Left ventricle myocardium superior (tissue), 1 donor: ENCODE measurements at places on chromosomes 12 and 14. TPM values are rescaled to one million over a fixed set of nuclear protein-coding genes. Genes with fewer than 3 reads are reported as not detected.
A peak's percentile ranks its signal among the peaks of the same experiment; 100 is the strongest.

- DNase-seq: no peak
Observed at GRCh38 chr12:91958816-91959215, 186.8 kb downstream of the BTG1 start.

GRCh38 chr12:54032086-54032619 is 697 bp upstream of the HOXC5 start:
- DNase-seq: no peak

GRCh38 chr12:20404576-20405346 is 36.4 kb downstream of the PDE3A start:
- peak; percentile 39 for DNase-seq

Gene AQP2
- not detected for total RNA-seq

Gene ETFBKMT
- total RNA-seq: 7.9 TPM

DNA sequence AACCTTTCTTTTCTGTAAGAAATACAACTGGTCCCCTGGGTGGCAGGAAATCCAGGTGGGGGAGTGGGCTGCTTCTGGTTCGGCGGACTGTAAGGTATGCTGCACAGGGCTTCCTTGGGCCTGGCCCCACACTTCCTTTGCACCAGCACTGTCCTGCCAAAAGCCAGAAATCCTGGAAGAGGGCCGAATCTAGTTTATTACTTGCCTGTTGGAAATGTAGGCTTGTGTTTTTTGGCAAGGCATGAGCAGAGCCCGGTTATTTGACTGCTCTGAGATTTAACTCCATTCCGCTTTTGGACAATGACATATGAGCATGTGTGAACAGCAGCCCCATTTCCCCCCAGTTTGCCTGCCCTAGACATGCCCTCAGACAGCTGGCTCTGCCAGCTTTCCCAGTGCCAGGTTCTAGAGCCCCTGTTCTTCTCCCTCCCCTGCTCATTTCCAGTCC is 86.6 kb downstream of the BORCS5 start:
- DNase-seq: peak; percentile 57

Gene TTC6
- not detected for total RNA-seq

Gene PLA2G1B
- not detected for total RNA-seq

Gene SLC24A4
- 0.52 TPM for total RNA-seq

Gene IGFBP6
- total RNA-seq: 45.5 TPM

GRCh38 chr14:65137648-65138307 is 35.5 kb upstream of the MAX start:
- no peak for DNase-seq

Gene PTPRB
- 34.4 TPM for total RNA-seq

GRCh38 chr12:5051334-5051733 is 7.7 kb downstream of the KCNA5 start:
- no peak for DNase-seq

Gene TAS2R8
- not detected for total RNA-seq

DNA sequence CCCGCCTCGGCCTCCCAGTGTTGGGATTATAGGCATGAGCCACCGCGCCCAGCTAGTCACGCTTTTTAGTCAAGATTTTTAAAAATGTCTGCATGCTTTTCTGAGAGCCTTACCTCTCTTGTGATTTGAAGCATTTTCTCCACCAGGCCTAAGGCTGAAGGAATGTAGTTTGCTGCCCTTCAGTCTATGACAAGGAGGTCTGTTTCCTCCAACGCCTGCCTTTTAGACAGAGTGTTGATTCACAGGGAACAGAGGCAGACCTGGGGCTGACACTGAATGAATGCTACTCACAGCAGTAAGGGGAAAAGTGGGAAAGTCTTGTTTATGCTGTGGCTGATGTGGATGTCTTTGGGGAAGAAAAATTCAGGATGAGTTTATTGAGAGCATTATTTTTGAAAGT is 27.2 kb upstream of the MDM2 start:
- no peak for DNase-seq

- DNase-seq: no peak
Observed at GRCh38 chr12:10540776-10541205, 35.1 kb downstream of the EIF2S3B start.

DNA sequence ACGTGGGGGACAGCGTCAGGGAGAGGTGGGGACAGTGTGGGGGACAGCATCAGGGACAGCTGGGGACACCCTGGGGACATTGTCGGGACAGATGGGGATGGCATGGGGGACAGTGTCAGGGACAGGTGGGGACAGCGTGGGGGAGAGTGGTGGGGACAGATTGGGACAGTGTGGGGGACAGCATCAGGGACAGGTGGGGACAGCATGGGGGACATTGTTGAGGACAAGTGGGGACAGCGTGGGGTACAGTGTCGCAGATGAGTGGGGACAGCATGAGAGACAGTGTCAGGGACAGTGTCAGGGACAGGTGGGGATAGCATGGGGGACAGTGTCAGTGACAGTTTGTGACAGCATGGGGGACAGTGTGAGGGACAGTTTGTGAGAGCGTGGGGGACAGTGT is 240.9 kb downstream of the TMEM121 start:
- no peak for DNase-seq

DNA sequence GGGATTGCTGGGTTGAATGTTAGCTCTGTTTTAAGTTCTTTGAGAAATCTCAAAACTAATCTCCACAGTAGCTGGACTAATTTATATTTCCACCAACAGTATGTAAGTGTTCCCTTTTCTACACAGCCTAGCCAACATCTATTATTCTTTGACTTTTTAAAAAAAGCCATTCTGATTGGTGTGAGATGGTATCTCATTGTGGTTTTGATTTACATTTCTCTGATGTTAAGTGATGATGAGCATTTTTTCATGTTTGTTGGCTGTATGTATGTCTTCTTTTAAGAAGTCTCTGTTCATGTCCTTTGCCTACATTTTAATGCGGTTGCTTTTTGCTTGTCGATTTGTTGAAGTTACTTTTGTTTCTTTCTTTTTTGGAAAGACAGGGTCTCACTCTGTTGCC is 301.1 kb upstream of the OR4E1 start:
- no peak for DNase-seq

- DNase-seq: no peak
Observed at GRCh38 chr12:87671757-87672156, 357.4 kb downstream of the C12orf50 start.

Gene RBP5
- total RNA-seq: 0.89 TPM

DNA sequence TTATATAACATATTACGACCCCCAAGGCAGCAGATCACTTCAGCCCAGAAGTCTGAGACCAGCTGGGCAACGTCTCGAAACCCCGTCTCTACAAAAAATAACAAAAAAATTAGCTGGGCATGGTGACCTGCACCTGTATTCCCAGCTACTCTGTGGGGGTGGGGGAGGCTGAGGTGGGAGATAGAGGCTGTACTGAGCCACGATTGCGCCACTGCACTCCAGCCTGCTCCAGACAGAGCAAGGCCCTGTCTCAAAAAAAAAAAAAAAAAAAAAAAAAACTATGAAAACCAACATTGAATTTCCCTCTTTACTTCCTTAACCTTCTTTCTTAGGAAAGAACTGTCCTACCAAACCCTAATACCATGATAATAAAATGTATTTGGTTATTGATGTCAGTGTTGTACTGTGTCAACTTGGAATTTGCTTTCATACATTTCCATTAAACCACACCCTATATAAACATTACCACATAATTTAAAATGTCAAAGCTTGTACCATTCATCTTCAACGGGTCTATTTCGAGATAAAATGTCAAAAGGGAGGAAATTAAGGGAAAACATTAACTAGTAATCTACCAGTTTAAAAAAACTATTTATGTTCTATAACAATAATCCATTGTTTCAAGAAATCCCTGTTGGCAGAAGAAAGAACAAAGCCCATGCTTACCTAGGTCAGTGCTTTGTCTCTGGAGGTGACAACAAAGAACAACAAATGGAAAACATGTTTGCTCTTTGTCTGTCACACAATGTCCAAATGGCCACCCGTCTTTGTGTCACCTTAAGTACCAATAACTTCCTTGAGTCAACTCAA is 17.4 kb downstream of the GALNT4 start:
- no peak for DNase-seq

GRCh38 chr12:121131941-121132341 is 735 bp upstream of the P2RX7 start:
- no peak for DNase-seq

DNA sequence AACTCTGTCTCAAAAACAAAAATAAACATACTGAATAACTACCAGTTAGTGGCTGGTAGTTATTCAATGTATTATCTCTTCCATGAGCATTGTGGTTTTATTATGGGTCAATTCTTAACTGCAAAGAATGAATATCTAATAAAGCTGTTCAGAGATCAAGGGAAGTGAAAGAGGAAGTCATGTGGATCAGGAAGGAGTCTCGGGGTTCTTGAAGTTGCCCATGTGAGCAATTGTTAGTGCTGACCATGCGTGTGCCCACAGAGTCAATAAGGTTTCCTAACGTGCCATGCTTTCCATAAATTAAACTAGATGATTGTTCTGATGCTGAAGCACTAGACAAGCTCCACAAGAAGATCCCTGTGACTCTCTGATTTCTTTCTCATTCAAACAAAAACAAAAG is 136.5 kb upstream of the CPSF6 start:
- no peak for DNase-seq

Gene BIN2
- total RNA-seq: 1.7 TPM

Gene ABCB9
- 4.6 TPM for total RNA-seq

GRCh38 chr12:9797722-9798619 is 29.3 kb upstream of the KLRF1 start:
- DNase-seq: no peak

DNA sequence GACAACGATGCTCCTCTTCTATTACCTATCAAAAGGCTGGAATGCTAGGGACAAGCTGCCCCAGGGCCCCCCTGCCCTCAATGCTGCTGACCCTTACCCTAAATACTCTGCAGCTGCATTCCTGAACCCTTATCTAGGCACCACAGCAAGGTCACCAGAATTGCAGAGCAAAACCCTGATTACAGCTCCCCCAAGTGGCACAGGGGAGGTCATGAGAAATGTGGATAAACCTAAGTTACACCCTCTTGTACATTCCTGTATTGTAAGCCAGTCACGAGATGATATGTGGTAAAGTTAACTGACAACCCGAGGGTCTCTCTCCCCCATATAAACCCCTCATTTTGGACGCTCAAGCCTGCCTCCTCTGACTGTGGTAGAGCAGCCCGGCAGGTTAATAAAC is 411.8 kb upstream of the STXBP6 start:
- no peak for DNase-seq

Gene GUCY2C
- total RNA-seq: not detected

Gene SLCO1C1
- total RNA-seq: 0.84 TPM

DNA sequence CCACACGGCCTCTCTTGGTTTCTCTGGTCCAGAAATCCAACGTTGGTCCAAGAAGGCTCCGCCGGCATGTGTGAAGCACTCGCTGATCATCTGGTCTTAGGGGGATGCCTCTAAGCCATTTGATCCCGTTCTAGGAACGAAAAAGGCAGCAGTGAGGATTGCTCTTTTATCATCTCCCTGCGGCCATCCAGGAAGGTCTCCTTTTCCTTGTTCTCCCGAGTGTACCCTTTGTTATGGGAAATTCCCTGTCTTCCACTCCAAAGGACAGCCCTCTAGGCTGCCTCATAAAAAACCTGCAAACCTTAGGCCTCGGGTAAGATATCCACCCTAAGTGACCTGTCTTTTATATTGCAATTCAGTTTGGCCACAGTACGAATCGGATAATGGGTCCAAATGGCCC is 85.8 kb downstream of the TMTC3 start:
- no peak for DNase-seq

Gene ACSS3
- total RNA-seq: 22.0 TPM

Gene KRT2
- not detected for total RNA-seq

- no peak for DNase-seq
Observed at GRCh38 chr12:52790427-52791270, 5.3 kb downstream of the KRT3 start.

DNA sequence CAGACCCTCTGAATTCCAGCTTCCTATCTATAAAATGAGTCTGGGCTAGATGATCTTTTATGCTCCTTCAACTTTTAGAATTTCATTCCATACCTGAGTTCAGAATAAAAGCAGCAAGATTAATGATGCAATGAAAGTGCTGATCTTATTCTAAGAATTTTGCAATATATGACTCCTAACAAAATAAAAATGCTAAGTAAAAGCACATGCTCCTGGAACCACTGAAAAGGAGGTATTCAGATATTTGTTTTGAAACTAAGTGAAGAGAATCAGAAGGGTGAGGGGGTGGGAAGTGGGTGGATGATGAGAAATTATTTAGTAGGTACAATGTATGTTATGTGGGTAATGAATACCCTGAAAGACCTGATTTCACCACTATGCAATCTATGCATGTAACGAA is 216.6 kb downstream of the PTPRO start:
- no peak for DNase-seq

GRCh38 chr14:90785471-90785870 is 30.8 kb downstream of the TTC7B start:
- no peak for DNase-seq

Gene ASCL1
- total RNA-seq: not detected

- no peak for DNase-seq
Observed at GRCh38 chr12:12990700-12991468, 9.2 kb downstream of the HEBP1 start.

Gene OAS2
- total RNA-seq: 8.0 TPM

DNA sequence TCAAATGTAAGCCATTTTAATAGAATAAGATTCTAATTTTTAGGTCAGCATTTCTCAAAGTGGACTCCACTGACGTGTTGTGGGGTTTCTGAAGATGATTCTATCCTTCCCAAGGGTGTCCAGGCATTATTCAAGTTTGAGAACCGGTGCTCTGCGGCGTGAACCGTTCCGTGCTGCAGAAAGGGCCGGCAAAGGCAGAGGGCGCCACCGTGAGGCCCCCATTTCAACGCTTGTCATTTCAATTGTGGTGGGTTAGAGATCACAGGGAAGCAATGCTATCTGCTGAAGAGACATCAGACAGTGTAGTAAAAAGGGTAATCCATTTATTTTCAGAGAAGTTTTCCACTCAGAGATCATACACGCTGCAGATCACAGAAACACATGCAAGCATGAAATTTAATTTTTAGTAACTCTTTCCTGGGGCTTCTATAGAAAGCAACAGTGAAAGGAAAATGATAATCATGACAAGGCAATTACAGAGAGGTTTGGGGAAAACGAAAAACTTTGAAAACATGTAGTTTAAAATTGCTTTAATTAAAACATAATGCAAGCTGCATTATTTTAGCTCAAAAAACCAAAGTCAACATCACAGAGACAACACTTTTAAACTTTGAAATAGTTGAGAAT is 201.7 kb downstream of the EXOC5 start:
- DNase-seq: no peak

Gene DAO
- not detected for total RNA-seq

Gene MRPS35
- total RNA-seq: 63.3 TPM

Gene TOMM20L
- total RNA-seq: not detected

Gene CCND2
- total RNA-seq: 281 TPM

GRCh38 chr12:12010277-12011039 is 60.3 kb upstream of the BCL2L14 start:
- DNase-seq: peak; percentile 57

- DNase-seq: peak; percentile 78
Observed at GRCh38 chr12:52207895-52208294, 16.1 kb upstream of the KRT80 start.
